ENCODE measurements at places on chromosomes 4 and X. TPM values are rescaled to one million over a fixed set of nuclear protein-coding genes. Genes with fewer than 3 reads are reported as not detected.

The MAGED4 gene
- not detected for polyA plus RNA-seq

The ERAS gene
- not detected for polyA plus RNA-seq

The TCEAL6 gene
- not detected for polyA plus RNA-seq

The TMEM154 gene
- 52.5 TPM for polyA plus RNA-seq

- no peaks in the 10 kb centered on the region for H3K36me3 ChIP-seq
- H3K4me1 ChIP-seq: no peaks in the 10 kb centered on the region
- no peak for DNase-seq
These were observed 97.8 kb downstream of the TMEM47 start for GRCh38 chrX:34559325-34559724.

- H3K4me3 ChIP-seq: no peak overlapping the region
- H3K4me1 ChIP-seq: no peaks in the 10 kb centered on the region
- no peak for DNase-seq
- no peaks in the 10 kb centered on the region for H3K36me3 ChIP-seq
- H3K27ac ChIP-seq: no peak overlapping the region
These were observed 36.6 kb downstream of the ZFP42 start for GRCh38 chr4:188032170-188032569.

GRCh38 chr4:166293556-166293955, 420.5 kb downstream of the TLL1 start:
- no peak overlapping the region for H3K27ac ChIP-seq
- H3K27me3 ChIP-seq: no peaks in the 10 kb centered on the region
- no peak for DNase-seq
- H3K4me1 ChIP-seq: no peaks in the 10 kb centered on the region
- H3K4me3 ChIP-seq: no peak overlapping the region

DNA sequence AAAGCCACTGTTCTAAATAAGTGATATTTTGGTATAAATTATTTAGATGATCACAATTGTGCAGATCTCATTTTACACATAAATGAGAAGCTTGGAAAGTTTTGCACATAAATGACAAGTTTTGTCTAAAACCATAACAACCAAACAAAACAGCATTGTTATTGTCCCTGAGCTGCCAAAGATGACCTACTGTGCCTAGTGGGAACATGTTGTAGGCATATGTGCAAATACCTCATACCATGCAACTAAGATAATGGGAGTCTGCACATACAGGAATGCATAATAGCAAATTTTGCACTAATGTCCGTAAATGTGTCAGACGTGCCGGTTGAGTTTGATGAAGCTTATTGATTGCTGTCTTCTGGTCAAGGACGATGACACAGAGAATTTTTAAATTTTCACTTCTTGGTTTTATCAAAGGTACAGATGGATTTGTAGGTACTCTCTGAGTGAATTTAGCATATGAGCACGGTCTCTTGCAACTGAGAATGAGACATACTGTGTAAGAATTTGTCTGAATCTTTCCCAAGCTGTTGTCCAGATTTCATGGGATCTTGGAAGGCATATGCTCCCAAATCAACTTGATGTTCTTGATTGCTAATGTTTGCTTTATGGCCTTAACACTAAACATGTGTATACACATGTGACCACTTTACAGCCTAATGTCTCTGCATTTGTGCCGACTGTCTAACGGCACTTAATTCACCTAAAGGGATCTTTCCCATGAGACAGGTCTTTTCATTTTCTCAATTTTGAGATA, 1133.5 kb downstream of the FAT4 start:
- no peak for DNase-seq
- H3K4me1 ChIP-seq: no peaks in the 10 kb centered on the region
- no peaks in the 10 kb centered on the region for H3K36me3 ChIP-seq
- H3K4me3 ChIP-seq: no peak overlapping the region

DNA sequence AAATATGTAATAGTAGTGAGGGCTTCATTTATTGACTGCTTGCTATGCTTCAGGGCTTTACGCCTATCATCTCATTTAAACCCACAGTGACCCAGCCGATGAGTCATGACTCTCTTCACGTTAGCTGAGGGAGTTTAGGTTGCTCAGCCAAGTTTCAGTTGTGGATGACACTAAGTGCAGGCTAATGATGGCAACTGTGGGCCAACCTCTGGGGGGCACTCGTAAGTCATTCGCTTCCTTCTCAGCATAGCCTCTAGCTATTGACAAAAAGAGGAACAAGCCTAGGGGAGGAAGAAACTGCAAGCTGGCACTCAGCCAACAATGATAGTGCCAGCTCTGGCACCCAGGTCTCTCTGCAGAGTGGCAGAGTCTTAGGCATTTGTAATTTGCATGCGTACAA, 325.0 kb downstream of the ARHGAP10 start:
- H3K4me3 ChIP-seq: no peak overlapping the region
- H3K4me1 ChIP-seq: peaks cover 37% of the 10 kb centered on the region
- H3K27me3 ChIP-seq: no peaks in the 10 kb centered on the region
- H3K27ac ChIP-seq: no peak overlapping the region

DNA sequence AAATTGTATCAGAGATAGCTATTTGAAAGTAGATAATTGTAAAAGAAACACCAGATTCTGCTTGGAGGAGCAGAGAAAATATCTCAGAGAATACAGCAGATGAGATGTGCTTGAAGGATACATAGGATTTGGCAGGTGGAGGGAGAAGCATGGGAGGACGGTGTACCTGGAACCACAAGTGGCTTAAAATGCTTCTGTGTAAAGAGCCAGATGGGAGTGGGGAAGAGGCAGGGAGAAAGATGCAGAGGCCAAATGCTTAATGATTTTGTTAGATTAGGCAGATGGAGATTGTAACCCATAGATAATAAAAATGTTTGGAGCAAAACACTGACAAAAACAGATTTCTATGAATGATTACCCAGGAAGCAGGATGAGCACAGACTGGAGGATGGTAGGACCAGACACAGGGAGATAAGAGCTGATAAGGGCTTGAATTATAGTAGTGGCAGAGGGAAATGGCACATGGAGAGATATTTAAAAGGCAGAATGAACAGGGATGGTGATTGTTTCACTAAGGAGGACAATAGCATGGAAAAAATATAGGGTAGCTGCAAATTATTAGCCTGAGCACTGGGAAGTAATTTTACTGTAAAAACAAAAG, 145.7 kb upstream of the TBC1D9 start:
- no peaks in the 10 kb centered on the region for H3K36me3 ChIP-seq
- no peaks in the 10 kb centered on the region for H3K4me1 ChIP-seq
- no peaks in the 10 kb centered on the region for H3K27me3 ChIP-seq
- no peak overlapping the region for H3K4me3 ChIP-seq
- H3K27ac ChIP-seq: no peak overlapping the region
- DNase-seq: no peak
